ENCODE measurements at places on chromosomes 3 and 15.

DNA sequence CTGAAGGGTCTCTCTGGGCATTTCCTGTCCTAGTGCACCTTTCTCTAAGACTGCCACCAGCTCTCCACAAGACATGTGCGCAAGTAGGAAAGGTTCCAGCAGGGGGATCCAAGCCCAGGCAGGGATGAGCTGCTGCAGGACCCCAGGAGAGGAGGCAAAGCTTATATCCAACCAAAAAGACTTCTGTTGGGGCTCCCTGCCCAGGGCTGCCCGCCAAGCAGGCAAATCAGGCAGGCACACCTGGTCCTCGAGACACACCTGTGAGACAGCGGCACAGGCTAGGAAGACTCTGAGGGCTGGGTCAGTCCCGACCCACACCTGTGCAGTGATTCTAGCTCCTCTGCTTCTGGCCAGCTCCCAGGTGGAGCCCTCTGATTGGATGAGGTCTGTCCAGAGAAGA lies 80.6 kb downstream of the MYLK start:
- DNase-seq = no peak

GRCh38 chr15:33716025-33716424 lies 252.3 kb upstream of the CHRM5 start:
- DNase-seq = no peak

- no peak for DNase-seq
These were observed 2.5 kb upstream of the EID1 start for GRCh38 chr15:48875241-48875960.

DNA sequence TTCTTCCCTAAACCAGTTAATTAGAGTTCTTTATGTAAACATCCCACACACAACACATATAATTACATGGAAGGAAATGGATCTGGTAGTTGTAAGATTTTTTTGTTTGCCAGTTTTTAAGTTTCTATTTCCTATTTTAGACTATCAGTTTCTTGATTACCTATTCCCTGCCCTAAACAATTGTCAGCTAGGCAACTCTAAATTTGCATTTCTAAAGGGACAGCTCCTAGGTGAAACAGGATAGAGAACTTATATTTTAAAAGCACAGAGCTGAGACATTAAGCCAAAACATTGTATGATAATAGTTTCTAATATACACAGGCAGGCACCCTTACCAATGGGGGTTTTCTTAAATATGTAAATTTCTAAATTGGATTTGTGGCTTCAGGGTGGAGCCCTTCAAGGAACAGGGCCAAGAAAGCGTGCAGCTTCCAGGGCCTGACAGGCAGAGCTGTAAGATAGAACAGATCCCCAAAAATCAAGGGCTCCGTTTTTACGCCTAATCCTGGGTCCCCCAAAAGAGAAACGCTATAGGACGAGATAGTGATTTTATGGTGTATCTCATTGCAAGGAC lies 8.9 kb downstream of the LEKR1 start:
- no peak for DNase-seq

GRCh38 chr3:118808723-118809122 lies 225.9 kb downstream of the IGSF11 start:
- no peak for DNase-seq

GRCh38 chr3:7779331-7779730 lies 722.3 kb upstream of the LMCD1 start:
- DNase-seq = no peak

GRCh38 chr3:120841264-120841663 lies 66.7 kb upstream of the STXBP5L start:
- no peak for DNase-seq

GRCh38 chr15:76839173-76839572 lies 66.0 kb downstream of the SCAPER start:
- no peak for DNase-seq
